Stimulated activated CD8-positive, alpha-beta memory T cell treated with anti-CD3 and anti-CD28 coated beads, Interleukin-15, amount 100 ng/mL, for 24 hours (primary cell): ENCODE measurements at places on chromosomes 2 and 18.
A peak's percentile ranks its signal among the peaks of the same experiment; 100 is the strongest.

DNA sequence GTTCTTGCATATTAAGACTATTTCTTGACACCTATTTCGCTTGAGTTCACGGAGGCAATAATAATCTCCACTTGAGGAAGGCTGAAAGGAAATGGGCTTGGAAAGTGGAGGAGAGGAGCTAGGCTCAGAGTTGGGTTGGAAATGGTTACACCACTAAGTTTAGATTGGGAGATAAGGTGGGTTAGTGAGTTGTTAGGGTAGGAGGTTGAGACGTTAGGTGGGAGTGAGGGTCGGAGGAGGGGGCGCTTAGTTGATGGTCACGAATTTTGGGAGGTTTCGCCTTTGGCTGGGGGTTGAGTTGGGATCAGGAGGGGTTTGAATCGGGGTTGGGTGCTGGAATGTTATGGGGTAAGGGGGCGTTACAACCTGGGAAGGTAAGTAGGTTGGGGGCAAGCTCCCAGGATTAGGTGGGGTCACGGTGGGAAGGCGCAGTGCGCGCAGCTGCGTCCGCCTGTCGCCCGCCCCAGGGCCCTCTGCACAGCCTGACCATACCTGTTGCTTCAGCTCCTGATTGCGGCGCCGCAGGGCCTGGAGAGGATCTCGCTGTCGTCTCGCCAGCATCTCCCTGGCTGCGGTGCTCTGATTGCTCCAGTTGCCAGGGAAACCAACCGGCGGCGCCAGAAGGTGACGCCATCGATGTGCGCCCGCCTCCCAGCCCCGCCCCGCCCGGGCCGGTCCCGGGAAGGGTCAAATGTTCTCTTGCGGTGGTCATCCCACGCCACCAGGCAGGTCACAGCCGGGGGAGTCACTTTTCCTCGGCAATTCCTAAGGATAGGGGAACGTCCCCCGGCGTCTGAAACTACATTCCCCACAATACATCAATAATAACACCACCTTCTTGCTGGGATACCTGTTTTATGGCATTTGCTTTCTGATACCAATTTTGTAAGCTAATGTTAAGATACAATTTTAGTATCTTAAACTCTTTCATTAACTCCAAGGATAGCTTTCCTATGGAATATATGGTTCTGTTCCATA is at the start of gene NPHP1:
Gene NPHP1 (minus strand): TSS at position 606 of the 978 bp plus-strand sequence. CDS start 45 bp downstream, at position 561.
- DNase-seq, result peak; percentile 82

DNA sequence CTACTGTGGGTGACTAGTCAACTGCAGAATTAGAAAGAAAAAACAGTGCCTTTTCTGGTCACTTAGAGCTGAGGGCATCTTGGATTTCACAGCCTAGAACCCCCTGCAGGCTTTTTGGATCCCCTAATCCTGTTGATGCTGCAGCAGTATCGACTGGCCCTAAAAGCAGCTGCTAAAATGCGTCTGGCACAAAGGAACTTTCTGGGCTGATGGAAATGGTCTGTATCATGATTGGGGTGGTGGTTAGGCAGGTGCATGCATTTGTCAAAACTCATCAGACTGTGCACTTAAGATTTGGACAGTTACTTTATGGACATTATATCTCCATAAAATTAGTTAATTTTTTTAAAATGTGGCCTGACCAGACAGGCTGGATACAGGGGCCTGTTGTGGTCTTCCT is 149.8 kb downstream of the KLHL29 start:
- DNase-seq, result no peak

DNA sequence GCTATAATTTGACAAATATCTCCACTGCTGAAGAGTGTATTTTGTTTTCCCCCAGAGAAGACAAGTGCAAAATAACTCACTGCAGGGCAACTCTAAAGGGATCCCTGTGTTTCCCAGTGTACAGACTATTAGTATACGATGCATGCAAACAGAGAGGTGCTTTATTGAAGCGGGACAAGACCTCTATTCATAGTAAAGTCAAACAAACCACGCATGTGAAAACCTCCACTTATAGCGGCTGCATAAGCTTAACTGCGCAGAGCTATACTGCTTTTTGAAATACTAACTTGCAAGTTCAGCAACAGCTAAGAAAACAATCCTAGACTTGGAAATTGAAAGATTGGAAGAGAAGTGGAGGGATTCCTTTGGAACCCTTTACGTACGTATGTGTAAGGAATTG is 15.6 kb downstream of the RNF144A start:
- no peak for DNase-seq

DNA sequence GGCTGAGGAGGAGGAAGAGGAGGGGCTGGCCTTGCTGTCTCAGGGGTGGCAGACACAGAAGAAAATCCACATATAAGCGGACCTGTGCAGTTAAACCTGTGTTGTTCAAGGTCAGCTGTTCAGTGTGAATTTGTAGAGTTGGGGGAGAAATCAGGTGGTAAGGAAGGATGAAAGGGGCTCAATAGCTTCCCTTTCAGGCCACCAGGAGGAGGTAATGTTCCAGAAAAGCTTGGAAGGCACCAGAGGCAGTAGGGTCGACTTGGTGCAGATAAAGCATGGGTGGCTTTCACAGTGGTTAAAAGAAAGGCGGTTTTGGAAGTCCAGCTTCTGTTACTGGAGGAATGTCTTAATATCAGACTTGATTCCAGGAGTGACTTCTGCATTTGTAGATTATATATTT is 167.4 kb downstream of the THSD7B start:
- DNase-seq, result no peak

- DNase-seq, result no peak
Measured at GRCh38 chr2:8934338-8934737, 69.1 kb downstream of the MBOAT2 start.

- DNase-seq, result no peak
Measured at GRCh38 chr18:40004246-40004645, 1950.8 kb upstream of the PIK3C3 start.

- no peak for DNase-seq
Measured at GRCh38 chr2:11754700-11755015, 8.2 kb downstream of the LPIN1 start.

DNA sequence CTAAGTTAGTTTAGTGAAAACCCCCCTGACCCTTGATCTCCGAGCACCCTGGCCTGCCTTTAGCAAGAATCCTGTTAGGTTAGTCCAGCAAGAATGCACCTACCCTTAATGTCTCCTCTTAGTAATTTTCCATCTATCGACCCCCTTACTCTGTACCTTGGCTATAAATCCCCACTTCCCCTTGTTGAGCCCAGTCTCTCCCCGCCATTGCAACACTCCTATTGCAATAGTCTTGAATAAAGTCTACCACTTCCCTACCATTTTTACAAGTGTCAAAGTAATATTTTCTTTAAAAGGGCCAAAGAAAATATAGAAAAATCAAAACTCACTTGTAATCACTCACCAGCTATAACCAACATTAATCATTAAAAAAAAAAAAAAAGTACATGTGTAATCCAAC is 4.2 kb upstream of the ZBTB7C start:
- no peak for DNase-seq

DNA sequence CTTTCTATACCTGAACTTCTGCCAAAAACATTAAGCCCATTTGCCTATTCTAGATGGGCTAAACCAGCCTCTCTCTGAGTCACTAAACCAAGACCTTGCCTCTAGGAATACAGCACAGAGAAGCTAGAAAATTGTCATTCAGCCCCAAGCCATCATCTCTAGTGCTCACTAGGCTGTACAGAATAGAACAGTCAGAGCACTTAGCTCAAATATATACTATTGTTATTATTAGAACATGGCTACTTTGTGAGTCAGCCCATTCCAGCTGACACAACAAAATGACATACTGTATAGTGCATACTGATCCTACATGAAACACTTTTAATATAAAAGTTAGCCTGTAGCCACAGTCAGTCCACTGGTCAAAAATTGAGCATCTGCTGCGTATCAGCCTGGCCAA is 418.8 kb downstream of the NRXN1 start:
- no peak for DNase-seq

GRCh38 chr2:69917852-69918251 is 2.9 kb downstream of the MXD1 start:
- DNase-seq, result no peak

- DNase-seq, result no peak
Measured at GRCh38 chr2:177229442-177230242, 17.0 kb downstream of the HNRNPA3 start.

- DNase-seq, result no peak
Measured at GRCh38 chr2:38661306-38661705, 4.6 kb upstream of the GALM start.

- no peak for DNase-seq
Measured at GRCh38 chr2:207704078-207704477, 7.4 kb upstream of the CCNYL1 start.

DNA sequence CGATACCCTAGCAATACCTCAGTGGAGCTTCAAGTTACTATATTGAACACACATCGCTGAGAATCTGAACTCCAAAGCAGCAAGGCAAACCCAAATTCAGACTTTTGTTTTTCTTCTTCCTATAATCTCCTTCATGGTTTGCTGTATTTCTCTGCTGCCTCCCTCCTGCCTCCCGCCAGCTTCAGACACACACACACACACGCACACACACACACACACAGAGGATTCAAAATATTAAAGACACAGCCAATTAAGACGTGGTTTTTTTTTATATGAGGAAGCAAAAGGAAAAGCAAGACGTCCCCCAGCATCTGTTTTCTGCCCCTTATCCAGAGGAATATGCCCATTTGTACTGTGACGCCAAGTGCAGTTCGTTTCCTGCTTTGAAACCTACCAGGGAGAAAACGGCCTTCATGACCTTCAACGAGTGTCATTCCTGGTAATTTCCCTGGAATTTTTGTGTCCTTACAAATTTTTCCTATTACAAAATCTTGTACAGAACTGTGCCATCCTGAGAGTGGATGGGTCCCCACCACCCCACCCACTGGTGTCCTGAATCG is 547.9 kb upstream of the ID2 start:
- DNase-seq, result no peak

DNA sequence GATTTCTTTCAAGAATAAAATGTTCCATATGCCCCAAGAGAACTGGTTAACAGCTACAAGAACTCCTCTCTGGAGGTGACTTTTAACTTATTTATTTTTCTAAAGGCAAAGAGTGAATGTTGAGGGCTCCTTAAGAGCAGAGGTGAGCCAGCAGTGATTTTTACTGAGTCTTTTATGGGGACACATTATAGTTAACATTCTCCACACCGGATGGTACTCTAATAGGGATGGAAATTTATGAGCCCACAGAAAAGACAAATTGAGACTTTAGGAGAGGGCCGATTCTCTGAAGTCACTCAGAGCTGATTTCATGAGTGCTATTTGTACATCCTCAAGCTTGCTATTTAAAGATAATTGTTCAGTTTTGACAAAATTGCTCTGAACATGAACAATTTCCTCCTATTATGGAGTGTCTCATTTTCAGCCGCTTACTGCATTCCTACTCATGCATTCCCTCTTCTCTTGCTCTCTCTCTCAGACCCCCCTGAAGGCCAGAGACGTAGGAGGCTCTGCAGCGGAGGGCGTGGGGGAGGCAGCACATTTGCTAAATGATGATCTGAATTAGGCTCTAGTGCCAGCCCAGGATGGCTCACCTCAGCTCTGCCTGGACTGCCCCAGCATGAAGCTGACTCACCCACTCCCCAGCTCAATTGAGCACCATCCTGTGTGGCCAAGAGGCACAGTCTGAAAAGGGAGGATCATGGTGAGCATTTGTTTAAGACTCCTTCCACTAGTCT is 5.9 kb upstream of the RPL37A start:
- DNase-seq, result no peak

DNA sequence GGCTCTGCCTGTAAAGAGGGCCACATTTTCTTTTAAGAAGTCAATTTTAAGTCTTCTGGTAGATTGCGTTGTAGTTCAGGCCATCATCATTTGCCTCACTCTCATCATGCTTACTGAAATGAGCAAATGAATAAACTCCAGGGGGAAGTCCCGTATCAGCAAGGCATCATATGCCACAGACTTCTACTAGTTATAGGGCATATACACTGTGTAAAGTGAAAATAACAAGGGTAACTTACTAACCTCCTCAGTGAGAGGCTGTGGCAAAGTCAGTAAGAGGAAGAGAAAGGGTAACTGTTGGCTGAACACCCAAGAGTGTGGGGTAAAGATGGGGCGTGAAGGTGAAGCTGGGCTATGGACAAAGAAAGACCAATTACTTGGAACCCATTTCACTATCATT is 456.2 kb downstream of the SPAG16 start:
- no peak for DNase-seq

DNA sequence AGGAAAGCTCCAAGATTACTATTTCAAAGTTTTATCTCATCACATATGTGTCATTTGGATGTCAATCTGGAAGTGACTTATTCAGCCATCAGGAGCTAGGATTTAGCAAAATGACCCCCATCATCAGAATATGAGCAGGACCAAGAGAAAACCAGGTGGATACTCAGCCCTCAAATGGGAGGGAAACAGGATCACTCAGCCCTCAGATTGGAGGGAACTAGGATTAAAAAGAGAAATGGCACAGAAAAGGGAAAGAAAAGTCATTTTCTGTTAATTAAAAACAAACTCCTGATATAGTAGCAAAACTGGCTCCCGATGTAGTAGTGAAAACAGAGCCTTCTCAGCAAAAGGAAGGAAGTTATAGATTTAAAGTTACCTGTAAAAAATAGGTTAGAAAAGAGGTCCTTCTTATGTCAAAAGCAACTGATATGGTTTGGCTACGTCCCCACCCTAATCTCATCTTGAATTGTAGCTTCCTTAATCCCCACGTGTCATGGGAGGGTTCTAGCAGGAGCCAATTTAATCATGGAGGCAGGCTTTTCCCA is 69.0 kb upstream of the MYCN start:
- DNase-seq, result no peak

- DNase-seq, result no peak
Measured at GRCh38 chr18:75529394-75529793, 101.9 kb upstream of the SMIM21 start.

DNA sequence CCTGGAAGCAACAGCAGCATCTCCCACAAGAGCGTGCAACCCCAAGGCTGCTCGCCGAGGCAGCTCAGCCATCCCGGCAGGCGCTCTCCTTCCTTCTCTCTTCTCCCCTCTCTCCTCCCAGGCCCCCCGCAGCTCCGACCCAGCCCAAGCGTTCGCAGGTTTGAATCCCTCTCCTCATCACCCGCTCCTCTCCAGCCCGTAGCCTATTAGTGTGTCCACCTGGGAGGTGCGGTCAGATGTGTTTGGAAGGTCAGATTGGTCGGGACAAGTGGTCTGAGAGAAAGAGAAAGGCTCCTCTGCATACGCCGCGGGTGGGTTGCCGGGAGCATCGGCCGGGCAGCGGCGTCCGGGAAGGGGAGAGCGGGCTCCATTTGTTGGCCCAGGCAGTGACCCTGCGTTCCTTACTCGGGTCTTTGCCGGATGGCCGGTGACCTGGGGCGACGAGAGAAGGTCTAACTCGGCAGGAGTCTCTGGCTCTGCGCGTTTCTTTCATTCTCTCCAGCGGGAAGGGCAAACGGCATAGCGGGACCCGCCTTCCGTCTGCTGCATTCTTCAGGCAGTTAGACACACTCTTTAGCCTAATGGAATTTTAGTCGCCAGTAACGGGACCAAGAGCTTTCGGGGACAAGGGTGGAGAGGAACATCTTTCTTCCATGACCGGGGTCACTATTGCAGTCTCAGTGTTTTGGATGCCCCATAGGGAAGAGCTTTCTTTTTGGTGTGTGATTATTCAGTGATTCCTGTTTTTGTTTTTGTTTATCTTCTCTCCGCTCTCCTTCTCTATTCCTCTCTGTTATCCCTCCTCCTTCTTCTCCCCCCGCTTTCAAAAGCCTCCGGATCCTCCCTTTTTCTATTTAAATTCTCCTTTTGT is 1.1 kb upstream of the TMEFF2 start:
- DNase-seq, result no peak
